ENCODE measurements at places on chromosomes 13 and 19. TPM values are rescaled to one million over a fixed set of nuclear protein-coding genes. Genes with fewer than 3 reads are reported as not detected.
A peak's percentile ranks its signal among the peaks of the same experiment; 100 is the strongest.

DNA sequence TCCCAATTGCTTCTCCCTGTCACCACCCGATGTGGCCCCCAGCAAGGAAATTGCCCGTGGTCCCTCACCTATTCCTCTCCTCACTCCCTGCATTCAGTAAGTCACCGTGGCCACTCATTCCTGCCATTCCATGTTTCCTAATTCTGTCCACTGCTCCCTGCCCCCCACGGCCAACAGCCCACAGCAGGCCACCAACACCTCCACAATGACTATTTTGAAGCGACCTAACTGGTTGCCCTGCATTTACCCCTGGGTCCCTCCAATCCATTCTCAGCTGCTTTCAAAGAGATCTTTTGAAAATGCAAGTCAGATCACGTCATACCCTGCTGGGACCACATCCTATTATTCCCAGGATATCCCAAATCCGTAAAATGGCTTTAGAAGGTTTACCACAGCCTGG, 210.4 kb downstream of the DCLK1 start:
- DNase-seq: no peak

- peak; percentile 89 for DNase-seq
Observed at GRCh38 chr19:48634424-48635262, 2.5 kb downstream of the DBP start.

DNA sequence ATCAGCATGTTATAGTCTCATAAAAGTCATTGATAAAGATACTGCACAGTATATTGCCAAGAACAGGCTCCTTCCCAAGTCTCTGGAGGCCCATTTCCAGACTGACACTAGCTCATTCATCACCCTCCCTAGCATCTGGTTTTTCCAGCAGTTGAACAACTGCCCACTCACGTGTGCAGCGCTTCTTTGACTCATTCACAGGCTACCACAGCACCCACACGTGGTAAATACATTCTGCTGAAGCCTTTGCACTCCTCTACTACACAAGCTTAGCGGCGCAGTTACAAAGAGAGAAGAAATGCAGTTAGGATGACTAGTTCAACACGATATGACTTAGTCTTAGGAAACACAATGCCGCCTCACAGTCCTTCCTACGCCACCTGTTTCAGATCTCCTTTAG, 87.7 kb downstream of the DOCK9 start:
- peak; percentile 97 for DNase-seq

EDNRB gene
- total RNA-seq: not detected

DNA sequence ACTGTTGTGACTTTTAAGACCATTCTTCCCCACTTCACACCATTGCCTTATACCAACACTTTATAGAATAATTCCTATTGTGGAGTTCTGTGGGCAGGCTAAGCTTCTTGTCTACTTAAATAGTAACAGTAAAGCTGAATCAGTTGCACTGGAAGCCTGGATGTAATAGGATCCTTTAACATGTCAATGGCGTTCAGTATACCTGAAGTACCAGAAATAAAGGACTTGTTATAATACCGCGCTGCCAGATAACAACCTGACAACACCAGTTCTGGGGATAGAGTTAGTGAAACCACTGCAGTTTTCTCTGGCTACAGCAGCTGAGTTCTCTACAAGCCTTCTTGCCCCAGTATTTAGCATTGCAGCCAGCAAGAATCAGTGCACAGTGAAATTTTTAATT, 52.0 kb upstream of the TNFRSF19 start:
- DNase-seq: no peak

DNA sequence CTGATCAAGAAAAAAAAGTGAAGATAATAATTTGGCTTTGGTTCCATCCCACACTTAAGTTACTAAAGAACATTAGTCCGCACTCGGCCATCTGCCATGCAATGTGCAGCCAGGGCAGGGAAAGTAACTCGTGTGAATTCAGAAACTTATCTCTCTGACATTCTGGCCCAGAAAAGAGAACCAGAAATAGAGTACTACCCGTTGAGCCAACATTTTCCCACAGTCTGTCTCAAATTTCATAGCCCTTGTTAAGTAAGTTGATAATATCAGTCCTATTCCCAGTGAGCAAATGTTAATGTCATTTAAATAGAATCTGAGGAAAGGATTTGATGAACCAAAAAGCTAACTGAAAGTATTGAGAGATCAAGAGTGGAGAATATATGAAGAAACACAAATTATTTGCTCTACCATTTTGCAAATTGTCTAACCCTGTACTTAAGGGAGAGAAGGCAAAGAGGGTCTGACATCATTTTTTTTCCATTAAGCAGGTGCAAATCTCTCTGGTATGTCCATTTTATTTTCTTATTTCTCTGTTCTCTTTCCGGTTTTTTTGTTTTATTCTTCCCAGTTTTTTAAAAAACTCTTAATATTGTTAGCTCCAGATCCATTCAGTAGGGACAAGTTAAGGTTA, 156.3 kb downstream of the NDFIP2 start:
- no peak for DNase-seq

GRCh38 chr19:29622166-29623070, 16.3 kb downstream of the POP4 start:
- DNase-seq: no peak

KASH5 gene
- not detected for total RNA-seq

GRCh38 chr13:44629465-44630183, 53.5 kb upstream of the TSC22D1 start:
- no peak for DNase-seq

ICAM1 gene
- 1.7 TPM for total RNA-seq

- no peak for DNase-seq
Observed at GRCh38 chr13:112184261-112184660, 117.3 kb downstream of the SOX1 start.

GRCh38 chr19:13882836-13883235, 5.9 kb downstream of the NANOS3 start:
- no peak for DNase-seq

DNA sequence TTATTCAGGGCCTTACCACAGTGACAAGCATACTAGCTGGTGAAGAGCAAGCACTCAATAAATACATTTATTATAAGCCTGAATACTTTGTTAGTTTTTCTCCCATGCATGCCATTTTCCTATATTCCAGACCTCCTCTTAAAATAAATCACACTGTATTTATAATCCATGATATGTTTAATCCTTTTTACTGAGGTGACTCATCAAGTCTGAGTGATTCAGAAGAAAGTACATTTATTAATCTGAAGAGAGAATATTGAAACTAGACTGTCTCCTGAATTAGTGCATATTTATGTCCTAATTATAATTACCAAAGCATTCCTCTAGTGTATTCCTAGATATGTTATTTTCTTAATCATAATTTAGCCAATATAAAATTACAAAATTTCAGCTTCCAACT, 323.3 kb downstream of the NALCN start:
- DNase-seq: no peak

DNA sequence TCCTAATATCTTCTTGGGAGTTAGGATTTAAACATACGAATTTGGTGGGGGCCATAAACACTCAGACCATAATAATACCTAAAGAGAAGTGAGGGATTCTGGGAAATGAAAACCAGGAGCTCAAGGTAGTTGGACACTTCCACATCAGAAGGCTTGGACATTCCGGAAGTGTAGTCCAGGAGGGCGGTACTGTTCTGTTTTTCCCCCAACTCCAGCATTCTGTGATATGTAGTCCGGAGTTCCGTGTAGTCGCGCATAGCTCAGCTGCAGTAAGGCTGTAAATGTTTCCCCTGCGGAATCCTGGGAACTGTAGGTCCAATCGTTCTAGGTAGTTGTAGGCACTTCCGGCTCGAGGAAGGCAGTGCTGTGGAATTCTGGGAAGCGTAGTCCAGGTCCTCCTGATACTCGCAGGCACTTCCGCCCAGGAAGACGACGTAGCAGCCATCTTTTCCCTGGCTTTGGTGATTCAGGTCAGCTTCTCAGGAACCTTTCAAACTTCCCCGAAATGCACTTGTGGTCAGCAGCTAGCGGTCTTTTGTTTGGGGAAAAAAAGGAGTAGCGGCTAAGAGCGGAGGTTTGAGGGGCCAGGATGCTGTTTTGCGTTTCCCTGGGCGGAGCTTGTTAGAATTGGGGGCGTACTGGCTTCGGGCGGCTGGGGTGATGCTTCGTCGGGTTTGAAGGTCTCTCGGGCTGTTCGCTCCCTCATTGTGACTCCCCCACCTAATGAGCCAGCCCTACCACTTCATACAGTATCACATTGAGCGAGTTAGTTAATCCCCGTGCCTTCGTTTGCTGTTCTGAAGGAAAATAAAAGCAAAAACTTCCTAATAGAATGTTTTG, at the start of gene ZNF226:
Gene ZNF226, plus strand, starts transcription at position 428 of the 840 bp plus-strand sequence. CDS start 4,981 bp downstream, outside the sequence.
- peak; percentile 98 for DNase-seq

DNA sequence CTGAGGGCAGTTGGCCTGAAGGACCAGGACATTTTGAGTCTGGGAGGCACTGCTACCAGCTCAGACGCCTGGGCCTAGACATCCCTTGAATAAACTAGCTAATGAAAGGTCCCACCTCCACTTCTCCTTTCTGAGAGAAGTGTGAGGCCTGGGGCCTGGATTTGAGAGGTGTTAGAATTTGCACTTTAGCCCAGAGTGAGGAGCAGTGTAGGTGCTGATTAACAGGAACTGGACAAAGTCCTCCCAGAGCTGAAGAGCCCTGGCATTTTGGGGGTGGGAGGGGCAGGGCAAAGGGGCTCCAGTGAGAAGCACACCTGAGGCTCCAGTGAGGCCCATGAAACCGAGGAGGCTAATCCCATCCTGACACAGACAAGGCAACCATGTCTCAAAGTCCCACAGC, 15.2 kb upstream of the SLC1A5 start:
- no peak for DNase-seq

RPL21 gene
- 1,842 TPM for total RNA-seq

DNA sequence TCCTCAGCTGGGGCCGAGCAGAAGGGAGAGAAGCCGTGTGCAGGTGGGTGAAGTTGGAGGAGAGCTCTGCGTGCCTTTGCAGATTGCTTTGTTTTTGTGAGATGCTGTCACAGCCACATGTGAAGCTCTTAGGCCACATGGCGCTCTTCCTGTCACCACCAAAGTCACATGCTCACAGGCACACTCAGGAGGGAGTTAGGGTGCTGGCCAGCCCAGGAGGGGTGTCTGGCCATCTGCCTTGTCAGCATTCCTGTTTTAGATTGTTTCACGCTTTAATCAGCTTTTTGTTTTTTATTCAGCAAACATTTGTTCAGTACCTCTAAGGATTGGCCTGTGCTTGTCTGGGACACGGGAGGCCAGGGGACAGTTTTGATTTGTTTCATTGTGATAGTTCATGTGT, 21.9 kb downstream of the GPATCH1 start:
- no peak for DNase-seq

- DNase-seq: no peak
Observed at GRCh38 chr19:33681081-33681680, 59.4 kb downstream of the CHST8 start.

PLVAP gene
- not detected for total RNA-seq

SYCN gene
- not detected for total RNA-seq

DNA sequence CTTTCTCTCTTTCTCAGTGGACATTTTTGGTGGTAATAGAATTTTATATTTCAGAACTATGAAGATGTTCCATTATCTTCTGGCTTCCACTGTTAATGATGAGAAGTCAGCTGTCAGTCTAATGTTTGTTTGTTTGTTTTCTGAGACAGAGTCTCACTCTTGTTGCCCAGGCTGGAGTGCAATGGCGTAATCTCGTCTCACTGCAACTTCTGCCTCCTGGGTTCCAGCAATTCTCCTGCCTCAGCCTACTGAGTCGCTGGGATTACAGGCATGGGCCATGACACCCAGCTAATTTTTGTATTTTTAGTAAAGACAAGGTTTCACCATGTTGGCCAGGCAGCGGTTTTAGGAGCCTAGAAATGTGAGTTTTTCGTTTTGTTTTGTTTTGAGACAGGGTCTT, 4.7 kb downstream of the ZNF317 start:
- DNase-seq: no peak

NECTIN2 gene
- total RNA-seq: 53.9 TPM

GRIN2D gene
- total RNA-seq: 0.25 TPM

DNA sequence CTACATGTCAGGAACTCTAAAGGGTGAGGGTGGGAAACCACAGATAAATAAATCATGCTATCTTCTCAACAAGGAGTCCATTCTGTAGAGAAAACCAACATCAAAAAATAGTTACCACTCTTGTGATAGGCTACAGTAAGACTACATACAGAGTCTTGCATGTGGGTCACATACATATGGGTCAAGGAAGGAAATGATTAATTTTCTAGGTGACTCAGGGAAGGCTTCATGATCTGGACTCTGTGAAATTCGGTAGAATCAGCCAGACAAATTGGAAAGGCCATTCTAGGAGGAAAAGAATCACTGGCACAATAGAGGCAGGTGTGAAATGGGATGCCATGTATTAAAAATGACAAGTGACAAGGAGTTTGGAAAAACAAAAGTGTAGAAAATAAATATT, 638.9 kb downstream of the LIG4 start:
- no peak for DNase-seq

CDX2 gene
- not detected for total RNA-seq

CYP4F2 gene
- total RNA-seq: not detected

TMEM272 gene
- total RNA-seq: not detected

DNA sequence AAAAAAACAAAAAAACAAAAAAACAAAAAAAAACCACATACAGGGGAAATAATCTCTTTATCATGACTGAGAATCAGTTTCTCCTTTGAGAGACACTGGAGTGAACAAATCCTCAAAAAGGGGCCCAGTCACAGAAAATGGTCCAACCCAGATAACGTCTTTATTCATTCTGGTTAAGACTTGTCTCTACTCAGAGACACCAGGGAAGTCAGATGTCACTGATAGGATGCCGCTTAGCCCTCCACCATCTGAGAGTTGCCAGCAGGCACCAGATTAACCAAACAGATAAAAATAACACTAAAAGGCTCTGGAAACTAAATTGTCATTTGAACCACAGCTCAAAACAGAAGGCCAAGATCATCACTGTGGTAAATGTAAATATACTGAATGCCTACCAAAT, 1163.4 kb upstream of the ATXN8OS start:
- no peak for DNase-seq

DNA sequence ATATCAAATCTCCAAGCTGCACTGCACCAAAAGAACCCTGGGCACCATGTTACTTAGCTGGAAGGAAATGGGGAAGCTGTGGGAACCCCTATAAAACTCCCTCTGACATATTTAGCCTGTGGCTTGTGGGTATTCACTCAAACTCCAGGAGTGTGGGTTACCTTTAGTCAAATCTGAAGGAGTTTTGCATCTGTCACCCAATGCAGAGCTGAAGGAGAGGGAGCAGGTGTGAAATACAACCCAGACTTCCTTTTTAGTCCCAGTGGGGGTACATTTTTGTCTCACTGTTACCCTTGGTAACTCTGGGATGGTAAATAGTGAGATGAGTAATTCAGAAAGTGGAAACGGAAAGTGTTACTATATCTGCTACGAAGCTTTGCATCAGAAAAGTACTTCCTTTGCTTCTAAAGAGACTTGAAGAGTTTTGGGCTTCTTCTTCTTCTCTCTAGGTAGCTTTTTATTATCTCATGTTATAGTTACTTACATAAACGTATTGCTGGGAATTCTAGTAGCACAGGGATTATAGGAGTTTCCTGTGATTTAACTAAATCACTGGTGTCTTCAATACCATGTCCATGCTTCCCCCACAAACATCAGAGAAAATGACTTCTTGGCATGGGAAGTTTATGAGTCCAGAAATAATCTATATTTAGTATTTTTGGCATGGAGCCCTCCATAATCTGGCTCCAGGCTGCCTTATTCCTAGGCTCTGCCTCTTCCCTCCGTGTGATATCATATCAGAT, 105.9 kb downstream of the AKAP11 start:
- no peak for DNase-seq

All from foreskin keratinocyte (primary cell).